Vagina (tissue), 2 donors: ENCODE measurements at places on chromosomes 6 and 20. TPM values are rescaled to one million over a fixed set of nuclear protein-coding genes. Genes with fewer than 3 reads are reported as not detected.

GRCh38 chr20:61599541-61599992, 347.5 kb downstream of the CDH4 start:
- no peak for DNase-seq

GRCh38 chr6:277746-278145, 14.5 kb upstream of the DUSP22 start:
- DNase-seq = peak; percentile 72

DNA sequence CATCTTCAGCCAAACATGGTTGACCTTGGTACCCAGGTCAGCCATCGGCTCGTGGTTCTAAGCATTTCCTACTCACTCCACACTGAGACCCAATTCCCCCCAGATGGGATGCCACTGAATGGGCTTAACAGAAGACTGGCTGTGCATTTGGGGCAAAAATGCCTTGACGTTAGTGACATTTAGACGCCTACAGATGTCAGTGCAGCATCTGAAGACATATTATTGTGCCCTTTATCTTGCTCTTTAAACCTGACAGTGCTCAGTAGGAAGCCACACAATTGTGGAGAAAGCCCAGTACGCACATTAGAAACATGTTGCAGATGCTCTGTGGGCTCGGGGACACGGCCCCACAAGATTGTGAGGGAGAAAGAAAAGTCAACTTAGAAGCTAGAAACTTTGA, 414.7 kb downstream of the PTPRT start:
- no peak for DNase-seq

DNA sequence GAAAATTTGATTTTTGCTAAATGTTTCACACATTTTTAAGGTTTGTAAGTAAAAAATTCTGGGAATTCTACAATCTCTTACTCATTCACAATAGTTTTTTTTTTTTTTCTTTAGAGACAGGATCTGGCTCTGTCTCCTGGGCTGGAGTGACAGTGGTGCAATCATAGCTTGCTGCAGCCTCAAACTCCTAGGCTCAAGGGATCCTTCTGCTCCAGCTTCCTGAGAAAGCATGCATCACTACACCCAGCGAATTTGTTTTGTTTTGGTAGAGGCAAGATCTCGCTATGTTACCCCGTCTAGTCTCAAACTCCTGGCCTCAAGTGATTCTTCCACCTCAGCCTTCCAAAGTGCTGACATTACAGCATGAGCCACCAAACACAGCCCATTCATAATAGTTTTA, 232.8 kb downstream of the GJA1 start:
- DNase-seq = no peak

- DNase-seq = no peak
These were observed 64.9 kb upstream of the ZFP64 start for GRCh38 chr20:52256454-52256853.

DNA sequence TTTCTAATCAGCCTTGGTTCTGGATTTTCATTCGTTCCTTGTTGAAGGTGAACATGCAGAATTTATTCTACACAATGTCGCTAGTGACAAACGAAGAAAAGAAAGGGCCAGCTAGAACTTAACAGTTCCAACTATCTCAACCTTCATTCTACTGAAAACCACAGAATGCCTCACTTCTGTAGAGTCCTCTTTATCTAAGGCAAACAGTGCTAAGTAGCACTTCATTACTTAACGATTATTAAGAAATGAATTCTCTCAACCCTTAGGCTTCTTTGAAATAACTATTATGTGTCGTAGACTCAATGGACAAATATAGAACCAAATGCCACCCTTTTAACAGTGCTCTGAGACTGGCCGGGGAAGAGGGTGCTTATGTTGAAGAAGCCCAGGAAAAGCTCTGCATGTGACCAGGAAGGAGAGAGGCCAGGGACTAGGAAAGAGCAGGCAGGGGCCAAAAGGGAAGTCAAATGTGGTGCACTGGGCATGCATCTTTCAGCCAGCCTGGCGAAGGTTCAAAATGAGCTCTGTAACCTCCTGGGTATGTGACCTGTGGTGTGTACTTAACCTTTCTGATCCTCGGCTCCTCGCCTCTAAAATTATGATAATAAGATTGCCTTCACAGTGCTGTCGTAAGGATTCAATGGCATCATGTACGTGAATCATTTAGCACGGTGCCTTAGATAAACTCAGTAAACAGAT, 55.4 kb upstream of the BMP2 start:
- no peak for DNase-seq

DNA sequence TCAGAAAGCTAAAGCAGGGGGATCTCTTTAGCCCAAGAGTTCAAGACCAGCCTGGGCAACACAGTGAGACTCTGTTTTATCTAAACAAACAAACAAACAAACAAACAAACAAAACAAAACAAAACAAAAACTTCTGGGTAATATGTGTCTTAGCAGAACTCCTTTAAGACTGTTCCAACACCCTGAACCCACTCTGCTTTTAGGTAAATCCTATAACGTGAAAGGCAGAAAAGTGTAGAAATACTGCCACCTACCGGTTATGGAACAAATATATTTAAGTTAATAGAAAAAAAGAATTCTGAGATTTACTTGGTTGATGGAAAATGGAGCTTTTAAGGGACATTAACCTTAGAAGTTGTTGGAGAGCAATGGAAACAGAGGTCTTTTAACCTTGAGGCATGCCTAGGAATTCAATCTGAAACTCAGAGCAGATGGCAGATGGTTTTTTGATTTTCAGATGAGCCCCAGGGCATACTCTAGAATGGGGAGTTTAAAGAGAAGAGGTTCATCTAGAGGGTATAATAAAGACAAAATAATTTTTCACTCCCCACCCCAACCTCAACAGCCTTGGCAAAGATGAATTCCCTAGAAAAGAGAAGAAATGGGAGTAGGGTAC, 38.5 kb downstream of the SOD2 start:
- no peak for DNase-seq

DNA sequence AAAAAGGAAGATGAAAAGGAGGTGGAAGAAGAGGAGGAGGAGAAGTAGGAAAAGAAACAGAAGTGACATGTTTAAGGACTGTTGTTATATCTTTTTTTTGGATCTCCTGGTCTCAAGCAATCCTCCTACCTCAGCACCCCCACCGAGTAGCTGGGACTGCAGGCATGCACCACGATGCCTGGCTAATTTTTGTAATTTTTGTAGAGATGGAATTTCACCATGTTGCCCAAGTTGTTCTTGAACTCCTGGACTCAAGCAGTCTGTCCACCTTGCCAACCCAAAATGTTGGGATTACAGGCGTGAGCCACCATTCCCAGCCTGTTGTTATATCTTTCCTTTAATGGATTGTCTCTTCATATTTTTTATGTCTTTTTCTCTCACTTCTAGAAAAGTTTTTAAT, 19.5 kb upstream of the BCLAF1 start:
- no peak for DNase-seq

GRCh38 chr20:55353206-55353605, 652.1 kb downstream of the CBLN4 start:
- DNase-seq = no peak

GRCh38 chr20:2596673-2597279, 55.7 kb upstream of the NOP56 start:
- DNase-seq = peak; percentile 56

GRCh38 chr6:167872538-167873210, 46.0 kb downstream of the AFDN start:
- no peak for DNase-seq

DNA sequence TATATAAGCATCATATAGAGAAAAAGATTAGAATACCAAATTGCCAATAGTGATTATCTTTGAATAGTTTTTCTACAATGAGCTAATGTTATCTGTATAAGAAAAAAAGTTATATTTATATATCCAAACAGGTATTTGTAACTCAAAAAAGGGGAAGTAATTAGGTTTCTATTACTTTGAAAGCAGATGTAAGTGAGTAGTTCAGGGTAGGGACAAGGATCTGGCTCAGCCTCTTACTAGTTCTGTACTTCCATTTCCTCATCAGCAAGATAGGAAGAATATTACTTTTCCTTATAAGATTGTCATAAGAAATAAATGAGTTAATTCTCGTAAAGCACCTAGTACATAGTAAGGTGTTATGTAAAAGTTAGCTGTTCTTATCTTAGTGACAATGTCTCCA, 32.2 kb downstream of the AHI1 start:
- no peak for DNase-seq

DNA sequence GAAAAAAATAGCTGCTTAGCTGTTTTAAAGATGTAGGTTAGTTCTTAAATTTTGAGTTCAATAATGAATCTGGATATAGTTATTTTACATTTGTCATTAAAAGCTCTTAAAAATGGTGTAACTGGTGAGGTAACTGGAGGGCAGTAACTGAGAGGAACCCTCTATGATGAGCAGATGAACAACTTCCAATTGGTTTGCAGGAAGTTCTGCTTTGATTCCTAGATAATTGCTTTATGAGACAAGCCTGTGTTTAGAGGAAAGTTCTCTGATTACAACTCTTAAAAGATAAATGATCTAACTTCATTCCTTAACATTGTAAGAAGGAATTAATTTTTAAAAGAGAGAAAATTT, 8.5 kb downstream of the MYLIP start:
- DNase-seq = no peak

- DNase-seq = no peak
These were observed 6.8 kb downstream of the SLC22A3 start for GRCh38 chr6:160355001-160355400.

The SASH1 gene
- total RNA-seq = 86.4 TPM

The TAGAP gene
- 8.1 TPM for total RNA-seq

The FAM209B gene
- total RNA-seq = not detected

The SLC26A8 gene
- not detected for total RNA-seq

The CGA gene
- total RNA-seq = not detected
